ENCODE measurements at places on chromosomes 3 and 15. TPM values are rescaled to one million over a fixed set of nuclear protein-coding genes. Genes with fewer than 3 reads are reported as not detected.

Gene CLDN16
- not detected for total RNA-seq

Gene TMA7
- 293 TPM for total RNA-seq

Gene RHOA
- 431 TPM for total RNA-seq

Gene SMAD6
- total RNA-seq, result 1.4 TPM

Gene C3orf22
- not detected for total RNA-seq

Gene SLTM
- 103 TPM for total RNA-seq

Gene GOLGA6A
- total RNA-seq, result not detected
